ENCODE measurements at places on chromosomes 2 and 18. TPM values are rescaled to one million over a fixed set of nuclear protein-coding genes. Genes with fewer than 3 reads are reported as not detected.

The CD226 gene
- under 0.01 TPM for total RNA-seq

The CACNB4 gene
- 2.3 TPM for total RNA-seq

The PER2 gene
- 1.3 TPM for total RNA-seq

The SIX3 gene
- not detected for total RNA-seq

The CD302 gene
- total RNA-seq = 5.4 TPM

The MSH2 gene
- total RNA-seq = 36.2 TPM

The DSG2 gene
- 0.19 TPM for total RNA-seq

The DYSF gene
- 5.6 TPM for total RNA-seq

The MEP1B gene
- total RNA-seq = not detected

The SKOR2 gene
- total RNA-seq = not detected

The CCDC74B gene
- total RNA-seq = 2.3 TPM

The G6PC2 gene
- total RNA-seq = not detected

The TOGARAM2 gene
- not detected for total RNA-seq

The GNLY gene
- total RNA-seq = not detected

The GDF7 gene
- total RNA-seq = 0.28 TPM

The TFPI gene
- total RNA-seq = 866 TPM

The CNOT11 gene
- total RNA-seq = 29.9 TPM

The BCL11A gene
- total RNA-seq = 0.19 TPM

The GULP1 gene
- total RNA-seq = 38.9 TPM

The UBR3 gene
- total RNA-seq = 44.9 TPM

The SPR gene
- 30.5 TPM for total RNA-seq

The PAX3 gene
- not detected for total RNA-seq

The MAP4K4 gene
- 134 TPM for total RNA-seq

The UPP2 gene
- not detected for total RNA-seq

The ZDBF2 gene
- 26.2 TPM for total RNA-seq

The ZNF514 gene
- total RNA-seq = 8.8 TPM

The TCF23 gene
- not detected for total RNA-seq

The ANKRD53 gene
- total RNA-seq = 0.28 TPM

The TGFA gene
- 0.56 TPM for total RNA-seq

The RRM2 gene
- total RNA-seq = 3.7 TPM

The ARHGEF33 gene
- 0.85 TPM for total RNA-seq

The HOXD4 gene
- total RNA-seq = 0.56 TPM

The SCN7A gene
- total RNA-seq = under 0.01 TPM

The MAL gene
- total RNA-seq = 0.96 TPM

The TTC32 gene
- total RNA-seq = 4.2 TPM

The OXER1 gene
- total RNA-seq = not detected

The BOLL gene
- total RNA-seq = not detected

The SLC16A14 gene
- total RNA-seq = 0.58 TPM

The CDH20 gene
- 0.28 TPM for total RNA-seq

The EVA1A gene
- 67.1 TPM for total RNA-seq

The SERPINB4 gene
- total RNA-seq = not detected

The DAW1 gene
- 31.6 TPM for total RNA-seq

The HNMT gene
- total RNA-seq = 28.0 TPM

The RMDN2 gene
- total RNA-seq = 6.3 TPM

The PROKR1 gene
- total RNA-seq = not detected

The LRATD1 gene
- total RNA-seq = under 0.01 TPM

The CLEC4F gene
- total RNA-seq = not detected

The PDE1A gene
- 96.4 TPM for total RNA-seq

The TM4SF20 gene
- under 0.01 TPM for total RNA-seq

The LCT gene
- under 0.01 TPM for total RNA-seq

The OBSL1 gene
- 26.6 TPM for total RNA-seq

The CAPN14 gene
- total RNA-seq = 0.28 TPM

The PLEKHH2 gene
- total RNA-seq = 11.6 TPM

All from regular cardiac myocyte (primary cell).